GM12865 (cell line): ENCODE measurements at places on chromosomes 12 and 14.

- DNase-seq: no peak
Measured at GRCh38 chr12:43029971-43030370, 440.4 kb upstream of the PRICKLE1 start.

DNA sequence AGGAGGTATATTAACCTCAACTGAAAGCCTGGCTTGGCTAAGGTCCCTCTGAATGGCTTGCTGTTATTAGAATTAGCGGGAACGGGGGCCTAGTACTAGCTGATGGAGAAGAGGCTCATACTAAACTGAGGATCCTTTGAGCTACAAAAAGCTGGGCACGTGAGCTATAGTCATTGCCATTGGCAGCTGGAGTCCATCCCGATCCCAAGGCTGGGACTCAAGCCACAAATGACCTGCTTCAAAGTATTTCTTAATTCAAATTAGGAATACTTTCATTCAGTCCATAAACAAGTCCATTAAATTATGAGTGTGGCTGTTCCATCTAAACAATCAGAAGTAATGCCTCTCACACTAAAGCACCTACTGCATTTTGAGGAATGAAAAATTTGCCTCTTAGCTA is 114.5 kb downstream of the DACT1 start:
- no peak for DNase-seq

DNA sequence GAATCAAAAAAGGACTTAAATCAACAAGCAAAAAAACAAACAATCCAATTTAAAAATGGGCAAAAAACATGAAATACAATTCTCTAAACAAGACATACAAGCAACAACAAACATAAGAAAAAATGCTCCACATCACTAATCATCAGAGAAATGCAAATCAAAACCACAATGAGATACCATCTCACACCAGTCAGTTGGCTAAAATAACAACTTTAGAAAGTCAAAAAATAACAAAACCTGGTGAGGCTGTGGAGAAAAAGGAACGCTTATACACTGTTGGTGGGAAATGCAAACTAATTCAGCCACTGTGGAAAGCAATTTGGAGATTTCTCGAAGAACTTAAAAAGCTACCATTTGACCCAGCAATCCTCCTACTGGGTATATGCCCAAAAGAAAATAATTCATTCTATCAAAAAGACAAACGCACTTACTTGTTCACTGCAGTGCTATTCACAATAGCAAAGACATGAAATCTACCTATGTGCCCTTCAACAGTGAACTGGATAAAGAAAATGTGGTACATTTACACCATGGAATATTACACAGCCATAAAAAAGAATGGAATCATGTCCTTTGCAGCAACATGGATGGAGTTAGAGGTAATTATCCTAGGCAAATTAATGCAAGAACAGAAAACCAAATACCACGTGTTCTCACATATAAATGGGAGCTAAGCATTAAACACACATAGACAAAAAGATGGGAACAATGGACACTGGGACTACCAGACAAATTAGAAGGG is 26.9 kb downstream of the PRKD1 start:
- DNase-seq: no peak

- DNase-seq: no peak
Measured at GRCh38 chr12:112178796-112179195, 53.4 kb downstream of the TRAFD1 start.

- DNase-seq: no peak
Measured at GRCh38 chr14:55240526-55241178, 30.6 kb upstream of the FBXO34 start.

GRCh38 chr14:23169622-23170021 is 13.8 kb downstream of the SLC7A8 start:
- no peak for DNase-seq

- DNase-seq: peak; percentile 65
Measured at GRCh38 chr14:64196814-64197411, 97.3 kb downstream of the ESR2 start.

DNA sequence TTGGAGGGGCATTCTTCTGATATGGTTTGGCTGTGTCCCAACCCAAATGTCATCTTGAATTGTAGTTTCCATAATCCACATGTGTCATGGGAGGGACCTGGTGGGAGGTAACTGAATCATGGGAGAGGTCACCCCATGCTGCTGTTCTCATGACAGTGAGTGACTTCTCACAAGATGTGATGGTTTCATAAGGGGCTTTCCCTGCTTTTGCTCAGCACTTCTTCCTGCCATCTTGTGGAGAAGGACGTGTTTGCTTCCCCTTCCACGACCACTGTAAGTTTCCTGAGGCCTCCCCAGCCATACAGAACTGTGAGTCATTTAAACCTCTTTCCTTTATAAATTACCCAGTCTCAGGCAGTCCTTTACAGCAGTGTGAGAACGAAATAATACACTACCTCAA is 382.4 kb downstream of the VRK1 start:
- DNase-seq: peak; percentile 81

GRCh38 chr12:114293073-114293472 is 112.9 kb downstream of the TBX5 start:
- no peak for DNase-seq

DNA sequence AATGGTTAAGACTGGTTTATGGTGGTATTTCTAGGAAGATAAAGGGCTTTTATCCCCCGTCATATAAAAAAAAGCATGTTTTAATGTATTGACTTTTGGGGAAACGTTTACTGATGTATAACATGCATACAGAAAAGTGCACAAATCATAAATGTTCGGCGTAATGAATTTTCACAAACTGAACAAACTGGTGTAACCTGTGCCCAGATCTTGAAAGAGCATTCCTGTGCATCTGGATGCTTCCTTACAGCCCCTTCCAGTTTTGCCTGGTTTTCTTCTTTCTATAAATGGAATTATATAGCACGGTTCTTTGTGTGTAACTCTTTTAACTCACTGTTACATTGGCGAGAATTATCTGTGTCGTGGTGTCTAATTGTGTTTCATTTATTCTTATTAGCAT is 693.8 kb upstream of the TBX3 start:
- DNase-seq: no peak

- no peak for DNase-seq
Measured at GRCh38 chr12:51692016-51692415, 101.0 kb downstream of the SCN8A start.

- no peak for DNase-seq
Measured at GRCh38 chr12:79275631-79276030, 411.1 kb downstream of the SYT1 start.

- DNase-seq: peak; percentile 29
Measured at GRCh38 chr12:40158592-40159111, 52.8 kb upstream of the SLC2A13 start.

DNA sequence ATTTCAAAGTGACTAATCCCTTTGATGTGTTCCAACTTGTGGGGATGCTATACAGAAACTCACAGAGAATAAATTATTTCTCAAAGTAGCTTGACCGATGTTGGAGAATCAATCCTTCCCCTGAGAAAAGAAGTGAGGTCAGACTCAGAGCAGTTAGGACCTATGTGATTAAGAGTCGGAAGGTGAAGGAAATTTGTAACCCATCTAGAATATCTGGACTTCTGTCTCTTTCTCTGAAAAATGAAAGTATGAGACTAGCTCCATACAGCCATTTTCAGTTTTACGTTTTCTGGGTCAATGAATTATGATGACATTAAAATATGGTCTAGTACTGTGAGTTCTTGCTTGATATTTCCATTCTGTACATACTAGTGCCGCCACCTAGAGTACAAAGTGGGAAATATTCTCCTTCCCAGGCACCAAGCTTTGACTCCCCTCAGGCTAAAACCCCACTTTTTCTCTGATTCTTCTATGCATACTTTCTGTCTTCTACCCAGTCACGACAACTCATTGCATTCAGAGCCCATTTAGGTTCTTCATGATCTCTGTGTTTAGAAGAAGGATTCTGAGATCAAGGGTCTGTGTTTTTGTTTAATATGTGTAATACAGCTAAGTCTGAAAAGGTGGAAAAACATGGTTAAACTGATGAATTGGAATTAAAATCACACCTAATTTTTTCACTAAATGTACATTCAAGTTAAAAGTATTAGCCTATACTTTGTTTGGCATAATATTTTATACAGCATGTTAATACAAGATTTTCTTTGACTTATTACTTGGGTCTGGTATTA is 6.9 kb upstream of the NTS start:
- peak; percentile 58 for DNase-seq

DNA sequence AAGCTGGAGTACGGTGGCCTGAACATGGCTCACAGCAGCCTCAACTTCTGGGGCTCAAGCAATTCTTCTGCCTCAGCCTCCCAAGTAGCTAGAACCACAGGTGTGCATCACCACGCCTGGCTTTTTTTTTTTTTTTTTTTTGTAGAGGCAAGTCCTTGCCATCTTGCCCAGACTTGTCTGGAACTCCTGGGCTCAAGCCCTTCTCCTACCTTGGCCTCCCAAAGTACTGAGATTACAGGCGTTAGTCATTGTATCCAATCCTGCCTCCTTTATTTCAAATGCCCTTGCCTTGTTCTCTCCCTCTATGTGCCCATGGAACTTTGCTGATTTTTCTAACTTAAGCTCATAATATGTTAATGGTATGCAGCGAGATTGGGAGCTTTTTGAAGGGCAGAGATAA is 49.2 kb upstream of the PRICKLE1 start:
- no peak for DNase-seq

- DNase-seq: no peak
Measured at GRCh38 chr12:108922918-108923317, 43.0 kb downstream of the DAO start.

DNA sequence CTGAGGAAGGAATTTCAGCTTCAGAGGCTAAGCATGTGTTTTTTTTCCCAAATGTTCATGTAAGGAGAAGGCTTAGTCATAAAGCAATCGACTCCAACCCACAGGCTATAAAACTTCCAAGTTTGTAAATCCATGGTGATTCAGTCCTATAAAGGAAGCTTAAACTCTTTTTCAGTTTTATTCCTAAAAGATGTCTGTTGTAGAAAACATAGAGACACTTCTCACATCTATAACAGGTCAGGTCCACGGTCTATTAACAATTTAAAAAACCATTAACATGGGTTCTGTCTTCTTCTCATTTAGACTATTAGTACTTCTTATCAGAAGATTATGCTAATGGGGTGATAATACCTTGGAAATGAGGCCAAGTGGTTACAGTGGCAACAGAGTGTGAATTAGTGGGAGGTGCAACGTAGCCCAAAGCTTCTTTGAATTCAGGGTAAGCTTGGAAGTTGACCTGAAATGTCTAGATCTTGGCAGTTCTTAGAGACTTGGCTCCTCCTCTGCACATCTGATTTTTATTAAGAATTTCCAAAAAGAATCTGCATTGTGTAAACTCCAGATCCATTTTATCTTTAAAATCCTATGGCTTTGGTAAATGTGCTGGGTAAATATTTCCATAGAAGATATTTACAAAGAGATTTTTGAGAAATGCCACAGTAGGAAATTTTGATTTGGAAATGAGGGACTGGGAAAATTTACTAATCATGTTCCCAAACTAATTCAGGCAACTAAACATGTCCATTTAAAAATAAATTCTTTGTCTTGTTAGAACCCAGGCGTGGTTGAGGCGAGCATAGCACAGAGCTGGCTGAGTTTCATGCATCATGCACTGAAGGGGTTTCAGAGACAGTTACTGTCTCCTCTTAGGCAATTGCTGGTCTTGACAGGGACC is 86.4 kb downstream of the EML1 start:
- DNase-seq: no peak

DNA sequence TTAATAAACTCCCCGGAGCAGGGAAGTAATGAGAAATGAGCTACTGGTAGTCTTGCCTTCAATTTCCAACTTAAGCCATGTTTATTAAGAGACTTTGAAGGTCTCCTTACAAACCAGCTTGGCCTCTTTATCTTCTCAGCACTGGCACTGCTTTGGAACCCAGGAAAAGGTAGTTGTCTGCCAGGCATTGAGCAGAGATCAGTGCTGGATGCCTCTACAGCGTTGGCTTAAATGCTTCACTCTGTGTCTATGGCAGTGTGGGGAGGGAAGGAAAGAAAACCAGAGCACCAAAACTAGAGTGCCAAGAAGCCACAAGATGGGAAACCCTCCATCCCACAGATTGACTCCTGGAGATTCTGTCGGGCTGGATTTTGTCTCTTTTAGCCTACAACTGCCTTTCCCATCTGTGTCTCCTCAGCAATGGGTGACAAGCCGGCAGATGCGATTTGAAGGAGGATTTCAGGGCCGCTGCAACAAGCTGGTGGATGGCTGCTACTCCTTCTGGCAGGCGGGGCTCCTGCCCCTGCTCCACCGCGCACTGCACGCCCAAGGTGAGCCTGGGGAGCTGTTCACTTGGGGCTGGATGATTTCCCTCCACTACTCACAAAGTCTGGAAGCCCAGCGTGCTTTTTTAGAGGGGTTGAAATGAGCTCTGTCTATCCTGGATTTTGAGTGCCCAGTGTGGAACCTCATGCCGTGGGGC is 57.3 kb downstream of the FNTB start:
- DNase-seq: no peak

- no peak for DNase-seq
Measured at GRCh38 chr12:88958153-88958552, 377.9 kb upstream of the KITLG start.

DNA sequence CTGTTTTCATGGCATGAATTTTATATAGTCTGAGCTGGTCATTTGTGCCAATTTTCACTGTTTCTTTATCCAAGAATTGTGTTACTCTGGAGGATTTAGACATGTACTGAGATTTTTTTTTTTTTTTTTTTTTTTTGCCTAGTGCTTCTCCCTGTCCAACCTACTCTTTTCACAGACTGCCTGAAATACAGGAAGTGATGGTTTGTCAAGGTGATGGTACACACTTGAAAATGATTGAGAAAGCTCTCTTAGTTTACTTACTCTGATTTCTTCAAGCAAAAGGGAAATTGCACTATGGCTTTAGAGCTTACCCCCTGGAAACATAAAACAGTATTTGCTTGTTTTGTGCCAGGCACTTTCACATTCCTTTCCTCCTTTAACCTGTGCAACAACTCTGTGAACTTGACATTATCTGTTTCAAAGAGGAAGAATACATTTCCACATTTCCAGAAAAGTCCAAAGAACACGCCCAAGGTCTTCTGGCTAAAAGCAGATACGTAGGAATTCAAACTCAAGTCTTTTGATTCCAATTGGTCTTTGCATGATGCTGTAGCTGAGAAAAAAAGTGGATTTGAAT is 181.1 kb downstream of the SLC15A5 start:
- no peak for DNase-seq

GRCh38 chr14:104278214-104278534 is 139.8 kb downstream of the KIF26A start:
- no peak for DNase-seq

- DNase-seq: no peak
Measured at GRCh38 chr12:102642199-102642598, 161.8 kb upstream of the IGF1 start.
